ENCODE measurements at places on chromosomes 7 and 10. TPM values are rescaled to one million over a fixed set of nuclear protein-coding genes. Genes with fewer than 3 reads are reported as not detected.

GRCh38 chr10:62866451-62866850, 50.3 kb upstream of the EGR2 start:
- H3K27me3 ChIP-seq = no peaks in the 10 kb centered on the region
- no peaks in the 10 kb centered on the region for H3K4me1 ChIP-seq
- no peak for DNase-seq
- no peaks in the 10 kb centered on the region for H3K36me3 ChIP-seq

GRCh38 chr10:84038035-84038434, 101.3 kb upstream of the GHITM start:
- no peak overlapping the region for H3K27ac ChIP-seq
- no peak for DNase-seq
- H3K4me1 ChIP-seq = no peaks in the 10 kb centered on the region
- H3K4me3 ChIP-seq = no peak overlapping the region

CC2D2B gene
- polyA plus RNA-seq = not detected

LOXL4 gene
- 0.27 TPM for polyA plus RNA-seq

- peaks cover 2% of the 10 kb centered on the region for H3K4me1 ChIP-seq
- H3K36me3 ChIP-seq = no peaks in the 10 kb centered on the region
- H3K27ac ChIP-seq = no peak overlapping the region
- no peaks in the 10 kb centered on the region for H3K27me3 ChIP-seq
- no peak for DNase-seq
Measured at GRCh38 chr7:4123346-4123745, 558.7 kb upstream of the FOXK1 start.

GRCh38 chr10:131875501-131875900, 25.3 kb upstream of the PPP2R2D start:
- H3K4me3 ChIP-seq = no peak overlapping the region
- no peaks in the 10 kb centered on the region for H3K27me3 ChIP-seq
- DNase-seq = no peak
- H3K36me3 ChIP-seq = no peaks in the 10 kb centered on the region
- no peak overlapping the region for H3K27ac ChIP-seq

DNA sequence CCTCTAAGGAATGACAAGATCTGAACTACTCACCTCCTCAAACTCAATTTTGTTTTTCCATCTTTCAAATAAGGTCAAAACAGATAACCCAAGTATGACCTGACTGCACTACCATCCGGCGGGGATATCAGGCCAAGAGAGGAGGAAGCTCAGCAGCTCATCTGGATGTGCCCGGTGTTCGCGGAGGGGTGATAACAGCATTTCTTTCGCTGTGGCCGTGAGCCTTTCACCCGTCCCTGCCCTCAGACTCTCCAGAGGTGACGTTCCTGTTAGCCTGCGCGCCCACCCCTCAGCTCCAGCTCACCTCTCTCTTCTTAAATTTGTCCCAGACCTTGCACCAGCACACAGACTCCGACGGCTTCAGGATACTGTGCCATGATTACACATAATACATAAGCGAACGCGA, 526 bp downstream of the ZNF248 start:
- no peak overlapping the region for H3K27ac ChIP-seq
- H3K27me3 ChIP-seq = no peaks in the 10 kb centered on the region
- H3K4me3 ChIP-seq = no peak overlapping the region
- H3K36me3 ChIP-seq = no peaks in the 10 kb centered on the region
- no peaks in the 10 kb centered on the region for H3K4me1 ChIP-seq

H2BK1 gene
- polyA plus RNA-seq = not detected

DNA sequence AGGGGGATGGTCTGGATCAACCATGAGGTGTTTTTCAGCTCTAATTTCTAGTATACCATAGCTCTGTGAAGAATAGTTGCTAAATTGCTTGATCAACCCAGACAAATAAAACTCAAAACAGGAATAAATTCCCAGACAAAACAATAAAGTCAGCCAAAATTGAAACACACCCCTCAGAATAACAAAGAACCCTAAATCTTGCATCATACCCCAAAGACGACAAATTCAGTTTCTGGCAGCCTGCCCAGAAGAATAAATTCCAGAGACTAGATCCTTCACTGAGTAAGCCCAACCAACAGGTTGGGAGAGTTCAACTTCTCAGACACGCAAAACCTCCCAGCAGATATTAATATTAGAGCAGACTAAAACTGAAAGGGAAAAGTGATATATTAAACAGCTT, 11.2 kb upstream of the SEM1 start:
- DNase-seq = no peak
- H3K36me3 ChIP-seq = no peaks in the 10 kb centered on the region
- H3K27me3 ChIP-seq = no peaks in the 10 kb centered on the region
- peaks cover 2% of the 10 kb centered on the region for H3K4me1 ChIP-seq

MSMB gene
- polyA plus RNA-seq = not detected

- H3K4me3 ChIP-seq = no peak overlapping the region
- no peak for DNase-seq
- H3K36me3 ChIP-seq = no peaks in the 10 kb centered on the region
- 0 out of 2 replicates have a peak, but pooled peaks cover 2% of the 10 kb centered on the region for H3K4me1 ChIP-seq
- H3K27me3 ChIP-seq = no peaks in the 10 kb centered on the region
Measured at GRCh38 chr7:94975336-94975735, 67.9 kb downstream of the PPP1R9A start.

DNA sequence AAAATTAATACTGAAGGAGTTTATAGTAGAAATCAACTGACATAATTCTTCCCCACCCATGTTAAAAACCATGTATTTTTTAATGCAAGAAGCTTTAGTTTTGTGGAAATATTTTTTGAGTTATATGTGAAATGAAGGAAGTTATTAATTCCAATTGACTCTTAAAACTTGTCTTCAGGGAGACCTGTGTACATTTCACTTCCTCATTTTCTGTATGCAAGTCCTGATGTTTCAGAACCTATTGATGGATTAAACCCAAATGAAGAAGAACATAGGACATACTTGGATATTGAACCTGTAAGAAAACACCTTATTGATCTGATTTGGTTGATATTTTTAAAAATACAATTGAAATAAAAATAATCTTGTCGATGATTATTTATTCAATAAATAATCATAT, 33.3 kb downstream of the CD36 start:
- H3K4me3 ChIP-seq = no peak overlapping the region
- H3K36me3 ChIP-seq = no peaks in the 10 kb centered on the region
- H3K27me3 ChIP-seq = no peaks in the 10 kb centered on the region
- H3K27ac ChIP-seq = no peak overlapping the region
- H3K4me1 ChIP-seq = no peaks in the 10 kb centered on the region
- DNase-seq = no peak

- H3K27ac ChIP-seq = no peak overlapping the region
- no peak overlapping the region for H3K4me3 ChIP-seq
- no peaks in the 10 kb centered on the region for H3K4me1 ChIP-seq
- H3K36me3 ChIP-seq = no peaks in the 10 kb centered on the region
- H3K27me3 ChIP-seq = no peaks in the 10 kb centered on the region
Measured at GRCh38 chr7:31549611-31550010, 35.7 kb downstream of the ITPRID1 start.

- H3K36me3 ChIP-seq = no peaks in the 10 kb centered on the region
- DNase-seq = no peak
- H3K27ac ChIP-seq = no peak overlapping the region
- H3K27me3 ChIP-seq = no peaks in the 10 kb centered on the region
- H3K4me3 ChIP-seq = no peak overlapping the region
Measured at GRCh38 chr7:35032166-35032565, 5.1 kb downstream of the DPY19L1 start.

GRCh38 chr7:80884511-80885195, 34.2 kb downstream of the SEMA3C start:
- no peak overlapping the region for H3K4me3 ChIP-seq
- no peak overlapping the region for H3K27ac ChIP-seq
- H3K27me3 ChIP-seq = no peaks in the 10 kb centered on the region
- no peak for DNase-seq
- H3K4me1 ChIP-seq = no peaks in the 10 kb centered on the region
- H3K36me3 ChIP-seq = no peaks in the 10 kb centered on the region

HEPACAM2 gene
- not detected for polyA plus RNA-seq

GRCh38 chr10:130046591-130046990, 64.0 kb downstream of the C10orf143 start:
- no peak overlapping the region for H3K4me3 ChIP-seq
- peaks cover 2% of the 10 kb centered on the region for H3K27me3 ChIP-seq
- no peak overlapping the region for H3K27ac ChIP-seq
- no peaks in the 10 kb centered on the region for H3K36me3 ChIP-seq
- peaks cover 4% of the 10 kb centered on the region for H3K4me1 ChIP-seq

Measured in H1 (cell line).